Activated naive CD8-positive, alpha-beta T cell treated with anti-CD3 and anti-CD28 coated beads for 36 hours (primary cell): ENCODE measurements at places on chromosomes 6 and 20. TPM values are rescaled to one million over a fixed set of nuclear protein-coding genes. Genes with fewer than 3 reads are reported as not detected.

The WFDC5 gene
- total RNA-seq: not detected

DNA sequence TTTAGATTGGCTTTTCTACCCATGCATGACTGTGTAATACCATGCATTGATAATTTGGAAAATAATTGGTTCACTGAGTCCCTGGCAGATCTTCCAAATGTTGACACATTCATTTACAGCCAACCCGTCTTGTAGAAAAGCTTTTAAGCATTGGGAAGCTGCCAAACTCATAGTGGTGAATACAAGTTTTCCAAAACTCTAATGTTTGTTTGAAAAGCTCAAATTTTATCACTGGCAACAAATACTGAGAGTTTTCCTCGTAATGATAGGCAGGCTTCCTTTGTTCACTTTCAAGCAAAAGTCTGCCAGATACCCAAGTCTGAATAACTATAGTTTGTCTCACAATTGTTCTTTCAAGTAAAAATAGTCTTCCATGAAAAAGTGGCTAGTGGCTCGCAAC, 143.0 kb downstream of the FIG4 start:
- no peak for DNase-seq

GRCh38 chr6:14920276-14920675, 325.6 kb upstream of the JARID2 start:
- DNase-seq: no peak

The GNAS-AS1 gene
- 1.3 TPM for total RNA-seq

The SOBP gene
- total RNA-seq: 2.1 TPM

The SNRPB2 gene
- total RNA-seq: 139 TPM

DNA sequence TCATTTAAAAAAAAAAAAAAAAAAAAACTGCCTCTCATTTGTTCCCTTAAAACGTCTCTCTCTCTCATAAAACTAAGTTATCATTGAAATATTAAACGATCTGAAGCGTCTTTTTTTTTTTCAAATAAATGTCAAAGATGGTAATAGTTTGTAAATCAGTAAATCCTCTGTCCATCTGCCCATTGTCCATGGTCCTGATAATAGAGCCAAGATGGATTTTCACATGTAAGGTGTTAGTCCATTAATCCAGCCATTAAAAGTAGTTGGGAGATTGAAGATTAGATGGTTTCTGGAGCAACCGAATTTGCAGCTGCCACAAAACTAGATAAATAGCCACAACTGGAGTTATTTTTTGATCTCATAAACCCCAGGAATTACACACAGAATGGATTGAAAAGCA, 145.8 kb upstream of the SNX9 start:
- no peak for DNase-seq
